SJSA1 (cell line): ENCODE measurements at places on chromosomes 16 and 17. TPM values are rescaled to one million over a fixed set of nuclear protein-coding genes. Genes with fewer than 3 reads are reported as not detected.

Gene GPR179
- total RNA-seq = 0.05 TPM in 1 of 2 replicates, not detected in the other

DNA sequence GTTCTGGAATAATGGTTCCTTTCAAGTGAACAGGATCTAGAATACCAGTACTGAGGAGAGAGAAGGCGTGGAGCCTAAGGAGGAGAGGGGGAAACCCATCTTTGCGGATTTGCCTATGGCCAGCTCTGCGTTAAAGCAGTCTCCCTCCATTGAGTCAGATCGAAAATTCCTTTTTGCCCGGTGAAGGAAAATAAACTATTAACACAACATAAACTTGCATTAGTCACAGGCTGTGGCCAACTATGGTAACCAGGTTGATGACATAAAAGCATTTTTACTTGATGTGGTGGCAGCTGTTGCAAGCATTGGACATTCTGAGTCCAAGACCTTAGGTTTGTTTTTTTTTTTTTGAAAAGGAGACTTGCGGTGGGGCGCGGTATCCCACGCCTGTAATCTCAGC lies 8.9 kb downstream of the LDAF1 start:
- peak; percentile 84 for DNase-seq

GRCh38 chr17:55175788-55176427 lies 88.9 kb upstream of the HLF start:
- no peak for DNase-seq

- no peak for DNase-seq
These were observed 289.0 kb downstream of the CEP112 start for GRCh38 chr17:65902831-65903522.

DNA sequence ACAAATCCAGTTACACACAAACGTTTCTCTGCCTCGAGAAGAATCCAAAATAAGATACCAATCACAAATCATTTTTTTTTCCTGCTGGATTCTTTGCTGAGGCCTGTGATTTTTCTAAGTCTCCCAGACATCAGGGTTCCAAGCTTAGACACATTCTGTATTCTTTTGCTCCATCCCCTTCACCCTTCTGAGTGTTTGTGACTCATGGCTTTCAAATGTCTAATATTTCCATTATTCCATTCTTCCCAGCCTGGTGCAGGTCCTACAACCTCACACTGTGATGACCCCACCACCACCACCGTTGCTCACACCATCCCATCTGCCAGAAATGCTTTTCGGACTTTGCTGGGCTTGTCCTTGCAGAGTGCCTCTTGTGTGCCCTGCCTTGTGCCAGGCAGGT lies 480.1 kb downstream of the SOX9 start:
- DNase-seq = peak; percentile 72

Gene NPIPB6
- 1.2 TPM in 1 of 2 replicates, not detected in the other for total RNA-seq

DNA sequence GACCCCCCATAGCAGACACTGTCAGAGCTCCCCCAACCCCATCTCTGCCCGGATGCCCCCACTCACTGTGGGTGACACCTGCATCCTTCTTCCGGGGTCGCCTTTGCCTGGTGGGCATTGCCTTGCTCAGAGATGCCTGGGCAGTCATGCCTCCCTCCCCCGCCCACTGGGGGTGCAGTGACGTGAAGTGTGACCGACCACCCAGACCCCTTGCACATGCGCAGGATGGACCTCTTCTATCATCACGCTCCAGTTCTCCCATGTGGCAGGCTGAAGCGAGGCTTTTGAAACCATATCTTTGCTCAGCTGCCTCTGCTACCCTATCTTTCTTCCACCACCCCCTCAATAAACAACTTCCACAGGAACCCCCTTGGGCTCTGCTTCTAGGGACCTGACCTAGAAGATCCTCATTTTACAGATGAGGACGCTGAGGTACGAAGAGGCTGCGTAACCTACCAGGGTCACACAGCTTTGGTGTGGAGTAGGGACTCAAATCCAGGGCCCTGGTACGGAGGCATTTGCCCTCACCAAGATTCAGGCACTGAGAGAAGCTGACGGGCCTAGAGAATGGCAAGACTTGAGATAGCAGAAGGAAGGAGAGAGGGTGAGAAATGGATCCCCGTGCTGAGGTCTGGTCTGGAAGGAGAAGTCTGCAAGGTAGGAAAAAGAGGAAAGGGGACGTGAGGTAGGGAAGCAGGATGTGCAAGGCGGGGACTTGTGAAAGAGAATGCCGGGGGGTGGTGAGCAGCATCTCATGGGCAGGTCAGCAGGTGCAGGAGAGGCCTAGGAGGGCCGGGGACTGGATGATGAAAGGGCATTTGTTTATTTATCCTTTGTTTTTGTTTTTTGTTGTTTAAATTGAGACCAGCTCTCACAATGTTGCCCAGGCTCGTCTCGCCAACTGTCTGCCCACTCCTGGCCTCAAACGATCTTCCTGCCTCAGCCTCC lies 14.4 kb downstream of the NLRC5 start:
- no peak for DNase-seq

GRCh38 chr16:4205971-4206370 lies 35.9 kb downstream of the SRL start:
- no peak for DNase-seq

DNA sequence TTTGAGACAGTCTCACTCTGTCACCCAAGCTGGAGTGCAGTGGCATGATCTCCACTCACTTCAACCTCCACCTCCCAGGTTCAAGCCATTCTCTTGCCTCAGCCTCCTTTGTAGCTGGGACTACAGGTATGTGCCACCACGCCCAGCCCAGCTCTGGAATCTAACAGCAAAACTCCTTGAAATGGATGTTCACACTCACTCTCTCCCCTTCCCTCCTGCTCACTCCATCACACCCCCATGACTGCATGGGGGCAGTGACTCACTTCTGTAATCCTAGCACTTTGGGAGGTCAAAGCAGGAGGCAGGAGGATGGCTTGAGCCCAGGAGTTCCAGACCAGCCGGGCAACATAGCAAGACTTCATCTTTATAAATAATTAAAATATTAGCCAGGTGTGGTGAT lies 11.1 kb upstream of the TFAP4 start:
- no peak for DNase-seq

DNA sequence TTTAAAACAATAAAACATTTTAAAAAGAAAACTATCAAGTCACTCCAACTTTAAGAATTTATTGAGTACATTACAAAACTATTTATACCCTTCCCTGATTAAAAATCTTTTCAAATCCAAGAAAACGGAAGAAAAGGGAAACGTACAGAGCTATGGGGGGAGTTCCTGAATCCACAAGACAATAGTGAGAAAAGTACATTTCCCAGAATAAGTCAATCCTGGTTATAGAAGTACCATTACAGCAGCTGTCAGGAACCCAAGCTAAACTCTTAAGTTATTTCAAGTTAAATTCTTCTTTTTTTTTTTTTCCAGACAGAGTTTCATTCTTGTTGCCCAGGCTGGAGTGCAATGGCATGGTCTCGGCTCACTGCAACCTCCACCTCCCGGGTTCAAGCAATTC lies 45.7 kb downstream of the SPOP start:
- no peak for DNase-seq

DNA sequence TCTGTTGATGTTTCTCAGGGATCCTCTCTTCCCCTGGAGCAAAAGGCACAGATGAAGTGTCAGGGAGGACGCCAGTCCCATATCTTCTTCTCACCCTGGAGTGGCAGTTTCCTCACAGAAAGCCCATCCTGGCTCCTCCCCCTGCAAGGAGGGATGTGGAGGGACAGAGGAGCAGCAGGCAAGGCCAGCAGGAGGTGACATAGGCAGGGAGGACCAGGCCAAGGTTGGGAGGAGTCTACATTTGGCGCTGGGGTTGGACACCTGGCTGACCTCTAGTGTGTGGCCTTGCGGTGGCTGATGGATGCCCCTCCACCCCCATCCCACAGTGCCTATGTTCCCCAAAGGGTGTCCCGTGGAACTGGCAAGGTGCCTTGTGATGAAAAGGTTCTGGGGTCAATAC lies 125.4 kb downstream of the SEC14L1 start:
- no peak for DNase-seq

DNA sequence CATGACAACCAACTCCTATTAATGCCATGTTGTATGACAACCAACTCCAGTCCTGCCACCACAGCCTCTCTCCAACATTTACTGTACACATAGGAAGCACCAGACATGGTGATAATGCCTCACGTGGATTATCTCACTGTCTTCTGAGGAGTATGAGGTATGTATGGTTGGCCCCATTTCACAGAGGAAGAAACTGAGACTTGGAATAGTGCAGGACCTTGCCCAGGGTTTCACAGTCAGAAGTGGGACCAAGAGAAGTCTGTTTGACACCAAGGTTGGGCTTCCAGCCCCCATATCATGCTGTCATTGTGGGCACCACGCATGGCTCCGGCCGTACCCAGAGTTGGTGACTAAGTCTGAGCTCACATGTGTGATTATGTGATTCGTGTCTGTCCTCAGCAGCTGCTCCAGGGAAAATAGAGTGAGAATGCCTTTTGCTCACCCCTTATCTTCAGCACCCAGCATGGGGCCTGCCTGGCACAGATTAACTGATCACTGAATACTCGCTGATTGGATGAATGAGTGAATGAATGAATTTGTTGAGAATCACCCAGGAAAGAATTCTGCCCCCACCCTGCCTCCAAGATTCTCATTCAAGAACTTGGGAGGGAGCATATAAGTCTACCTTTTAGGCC lies 204.1 kb upstream of the NLRP1 start:
- peak; percentile 55 for DNase-seq

DNA sequence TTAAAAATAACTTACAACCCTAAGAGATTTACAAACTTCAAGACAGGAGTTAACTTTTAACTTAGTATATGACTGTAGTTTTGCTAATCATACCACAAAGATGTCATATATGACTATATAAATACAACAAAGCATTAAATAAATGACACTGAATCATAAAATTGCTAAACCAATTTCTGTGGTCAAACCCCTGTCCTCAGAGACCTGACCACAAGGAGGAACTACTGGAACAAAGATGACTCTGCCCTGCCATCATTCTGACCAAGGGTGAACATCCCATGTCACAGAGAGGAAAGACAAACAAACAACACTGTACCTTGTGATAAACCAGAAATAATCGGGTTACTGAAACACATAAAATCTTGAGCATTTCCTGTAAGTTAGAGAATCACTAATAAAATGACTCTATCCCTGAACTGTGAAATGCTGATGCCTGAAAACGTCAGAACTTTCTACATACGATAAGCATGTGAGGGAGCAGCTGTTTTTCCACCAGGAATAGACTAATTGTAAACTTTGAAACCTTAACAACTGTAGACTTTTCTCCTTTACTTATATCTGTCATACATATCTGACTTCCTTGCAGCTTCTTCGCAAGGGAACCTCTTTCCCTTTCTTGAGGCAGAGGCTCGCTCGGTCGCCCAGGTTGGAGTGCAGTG lies 47.9 kb downstream of the WDR59 start:
- DNase-seq = peak; percentile 63

Gene TNRC6C
- total RNA-seq = 4.6 and 9.6 TPM in 2 replicates

- no peak for DNase-seq
These were observed 46.8 kb downstream of the TMEM132E start for GRCh38 chr17:34626121-34626681.

DNA sequence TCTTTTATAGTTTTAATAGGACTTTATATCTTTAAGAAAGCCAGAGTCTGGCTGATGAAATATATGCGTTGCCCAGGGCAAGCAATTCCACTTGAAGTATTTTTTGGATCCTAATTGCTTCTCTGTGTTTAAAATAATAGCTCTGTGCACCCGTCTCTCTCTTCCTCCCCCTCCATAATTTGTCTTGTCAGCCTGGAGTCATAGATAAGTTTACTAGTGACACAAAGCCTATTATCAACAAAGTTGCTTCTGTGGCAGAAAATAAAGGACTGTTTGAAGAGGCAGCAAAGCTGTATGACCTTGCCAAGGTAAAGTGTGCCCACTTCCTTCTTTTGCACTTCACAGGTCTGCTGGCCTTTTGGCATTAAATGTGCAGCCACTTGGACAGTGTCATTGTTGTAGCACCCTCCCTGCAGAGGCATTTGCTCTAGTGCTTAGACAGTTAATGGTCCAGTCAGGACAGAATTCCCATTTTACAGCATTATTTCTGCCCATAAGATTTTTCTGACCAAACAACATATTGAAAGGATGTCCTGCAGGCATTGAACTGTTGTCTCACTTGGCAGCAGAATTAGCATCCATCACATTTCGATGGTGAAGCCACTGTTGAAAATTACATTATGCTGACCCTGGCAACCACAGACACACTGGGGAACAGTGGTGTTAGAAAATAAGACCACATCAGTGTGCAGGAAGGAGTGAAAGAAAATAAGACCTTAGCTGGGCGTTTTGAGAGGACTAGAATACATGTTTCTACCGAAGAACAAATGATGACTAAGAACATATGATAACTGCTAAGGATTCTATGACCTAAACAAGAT lies 28.4 kb upstream of the SLC12A3 start:
- no peak for DNase-seq

DNA sequence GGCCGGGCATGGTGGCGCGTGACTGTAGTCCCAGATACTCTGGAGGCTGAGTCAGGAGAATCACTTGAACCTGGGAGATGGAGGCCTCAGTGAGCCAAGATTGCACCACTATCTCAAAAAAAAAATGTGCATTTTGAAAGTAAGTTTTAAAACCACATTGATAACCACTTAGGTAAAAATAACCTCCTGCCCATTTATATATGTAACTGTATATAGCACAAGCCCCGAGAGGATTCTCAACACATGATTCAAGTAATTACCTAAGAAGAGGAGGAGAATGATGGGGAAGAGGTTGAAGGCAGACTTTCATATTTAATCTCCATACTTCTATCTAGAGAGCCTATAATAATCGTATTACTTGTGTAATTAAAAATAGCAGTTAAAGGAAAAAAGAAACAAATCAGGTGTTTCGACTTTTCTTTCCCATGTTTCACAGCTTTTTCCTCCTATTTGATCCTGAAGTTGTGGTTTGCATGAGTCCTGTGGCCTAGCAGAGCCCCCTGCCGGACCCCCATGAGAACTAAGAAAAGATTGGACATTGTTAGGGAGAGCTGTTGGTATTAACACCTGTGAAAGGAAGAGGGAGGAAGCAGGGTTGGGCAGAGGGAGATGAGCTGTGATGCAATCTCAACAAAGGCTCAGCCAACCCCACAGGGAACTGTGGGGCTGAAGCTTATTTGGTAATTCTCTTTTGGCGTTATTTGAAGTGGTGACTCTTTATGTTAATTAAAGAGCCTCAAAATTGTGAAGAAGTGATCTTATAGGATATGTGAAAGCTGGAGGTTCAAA lies 22.1 kb downstream of the PMFBP1 start:
- DNase-seq = no peak

Gene SOST
- total RNA-seq = 0.37 TPM in 1 of 2 replicates, not detected in the other

Gene CMTM1
- 3.5 and 5.4 TPM in 2 replicates for total RNA-seq

DNA sequence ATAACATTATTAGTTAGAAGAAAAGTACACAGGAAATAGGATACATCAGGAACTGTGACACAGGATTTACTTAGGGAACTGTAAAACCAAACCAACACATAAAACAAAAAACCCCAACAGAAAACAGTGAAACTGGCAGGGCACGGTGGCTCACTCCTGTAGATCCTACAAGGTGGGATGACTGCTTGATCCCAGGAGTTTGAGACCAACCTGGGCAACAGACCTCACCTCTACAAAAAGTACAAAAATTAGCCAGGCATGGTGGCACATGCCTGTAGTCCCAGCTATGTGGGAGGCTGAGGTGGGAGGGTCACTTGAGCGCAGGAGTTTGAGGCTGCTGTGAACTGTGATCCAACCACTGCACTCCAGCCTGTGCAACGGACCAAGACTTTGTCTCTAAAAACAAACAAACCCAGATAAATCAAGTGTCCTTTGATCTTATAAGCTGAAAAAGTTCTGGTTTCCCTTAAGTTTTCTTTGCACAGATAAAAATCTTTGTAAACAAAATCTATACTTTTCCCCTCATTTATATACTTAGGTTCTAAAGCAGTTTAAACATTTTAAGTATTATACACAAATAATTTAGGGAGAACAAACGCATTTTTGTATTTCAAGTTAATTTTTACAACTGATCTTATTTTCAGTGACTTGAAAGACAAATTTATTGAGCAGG lies 111.5 kb upstream of the TOB1 start:
- no peak for DNase-seq

Gene KRT26
- total RNA-seq = not detected in 2 replicates

GRCh38 chr17:58534901-58535421 lies 20.5 kb upstream of the MTMR4 start:
- DNase-seq = no peak
